H9 (cell line): ENCODE measurements at places on chromosomes 11 and 22.

DNA sequence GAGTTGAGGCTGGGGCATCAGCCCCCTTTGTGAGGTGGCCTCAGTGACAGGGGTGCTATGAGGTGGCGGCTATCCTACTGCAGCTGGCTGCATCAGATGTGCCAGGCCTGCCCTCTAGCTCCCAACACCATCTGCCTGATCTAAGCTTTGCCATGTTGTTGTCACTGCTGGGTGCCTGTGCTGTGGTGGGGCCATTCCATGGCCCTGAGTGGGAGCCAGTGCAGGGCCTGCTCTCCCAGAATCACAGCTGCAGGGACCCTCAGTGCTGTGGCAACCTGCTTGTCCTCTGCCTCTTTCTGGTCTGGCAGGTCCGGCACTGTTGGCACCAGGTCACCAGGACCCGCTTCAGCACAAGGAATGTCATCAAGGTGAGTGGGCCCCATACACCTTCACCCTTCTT, 1.8 kb upstream of the SNU13 start:
- DNase-seq = no peak

DNA sequence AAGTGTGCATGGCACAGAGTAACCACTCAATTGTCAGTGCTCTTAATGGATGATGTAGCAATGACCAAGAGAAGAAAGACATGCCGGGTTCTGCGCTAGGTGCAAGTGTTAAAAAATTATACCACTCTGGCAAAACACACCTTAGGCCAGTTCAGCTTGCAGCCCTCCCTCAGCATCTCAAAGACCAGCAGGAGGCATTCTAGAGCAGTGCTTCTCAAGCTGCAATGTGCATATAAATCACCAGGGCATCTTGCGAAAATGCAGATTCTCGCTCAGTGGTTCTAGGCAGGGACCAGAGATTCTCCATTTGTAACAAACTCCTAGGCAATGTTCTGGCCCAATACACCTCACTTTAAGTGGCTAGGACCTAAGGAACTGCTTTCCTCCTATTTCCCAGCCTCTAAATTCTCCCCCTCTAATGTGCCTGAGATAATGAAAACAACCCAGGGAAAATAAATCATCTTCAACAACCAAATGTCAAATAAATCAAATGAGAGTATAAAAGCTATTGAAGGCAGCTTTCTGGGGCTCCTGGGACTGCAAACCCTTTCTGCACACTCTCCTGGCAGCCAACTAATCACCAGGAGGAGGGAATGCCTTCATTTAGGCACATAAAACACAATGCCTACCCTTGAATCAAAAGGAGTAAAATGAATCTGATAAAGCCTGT, 337.2 kb upstream of the API5 start:
- peak; percentile 63 for DNase-seq

- no peak for DNase-seq
These were observed 24.7 kb downstream of the TPCN2 start for GRCh38 chr11:69073469-69073868.

GRCh38 chr11:14308114-14308896, 50.7 kb downstream of the RRAS2 start:
- DNase-seq = no peak

DNA sequence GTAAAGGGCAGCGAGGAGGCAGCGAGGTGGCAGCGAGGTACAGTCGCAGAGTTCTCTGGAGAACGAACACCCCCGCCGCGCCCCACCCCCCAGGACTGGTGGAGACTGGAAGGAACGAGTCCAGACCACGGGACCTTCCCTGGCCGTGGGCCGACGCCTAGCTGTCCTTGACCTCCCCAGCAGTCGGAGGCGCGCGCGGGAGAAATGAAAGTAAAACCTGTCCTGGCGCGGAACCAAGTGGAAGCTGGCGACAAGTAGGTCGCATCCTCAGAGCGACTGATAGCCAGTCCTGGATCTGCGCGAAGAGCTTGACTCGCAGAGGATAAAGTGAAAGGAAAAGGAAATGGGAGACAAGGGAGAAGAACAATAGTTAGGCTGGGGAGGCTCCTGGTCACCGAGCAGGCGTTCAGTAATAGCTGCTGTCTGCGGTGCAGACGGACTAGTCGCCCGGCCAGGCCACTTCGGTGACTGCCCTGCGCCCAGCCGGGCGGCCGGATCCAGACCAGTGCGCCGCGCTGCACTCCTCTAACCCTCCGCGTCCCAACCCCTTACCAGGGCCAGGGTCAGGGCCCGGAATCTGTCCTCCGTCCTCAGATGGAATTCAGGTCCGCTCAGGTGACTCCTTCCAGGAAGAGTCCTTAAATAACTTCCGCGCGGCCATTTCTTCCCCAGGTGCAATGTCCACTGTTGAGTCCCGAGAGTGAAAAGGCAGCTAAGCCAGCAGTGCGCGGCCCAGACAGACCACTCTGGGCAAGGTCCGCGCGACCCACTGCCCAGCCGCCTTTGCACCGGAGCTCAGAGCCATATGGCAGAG, 1.9 kb upstream of the ADM start:
- peak; percentile 59 for DNase-seq

- no peak for DNase-seq
These were observed 11.9 kb downstream of the OTOG start for GRCh38 chr11:17558916-17559315.

DNA sequence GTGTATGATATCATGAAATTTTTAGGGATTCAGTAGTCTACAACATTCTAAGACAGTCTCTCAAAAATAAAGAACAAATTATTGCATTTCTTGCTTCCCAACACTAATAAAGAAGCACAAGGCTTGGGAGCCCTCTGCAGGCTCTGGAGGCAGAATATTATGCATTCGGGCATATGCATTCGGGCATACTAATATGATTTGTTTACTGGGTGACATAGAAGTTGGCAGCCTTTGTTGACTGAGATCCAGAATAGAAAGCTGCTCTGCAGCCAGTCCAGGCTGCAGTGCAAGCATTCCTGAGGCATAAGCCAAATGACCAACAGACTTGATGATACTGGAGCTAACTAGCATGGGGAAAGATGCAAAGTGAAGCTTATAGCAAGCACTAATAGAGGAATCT, 945.5 kb downstream of the OPCML start:
- DNase-seq = no peak

DNA sequence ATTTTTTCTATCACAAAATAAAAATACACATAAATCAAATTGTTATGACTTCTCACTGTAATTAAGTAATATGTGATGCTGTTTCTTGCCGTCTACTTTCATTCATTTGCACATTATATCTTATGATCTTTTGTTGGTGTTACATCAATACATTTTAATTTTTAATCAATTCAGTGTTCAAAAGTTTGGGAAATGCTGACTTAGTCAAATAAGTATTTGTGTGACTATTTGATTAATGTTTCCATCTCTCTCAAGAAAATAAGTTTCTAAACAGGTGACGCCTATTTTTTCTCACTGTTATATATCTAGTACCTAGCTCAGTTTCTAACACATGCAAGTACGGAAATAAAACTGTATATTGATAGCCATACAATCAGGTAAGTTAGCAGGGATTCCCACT, 329.5 kb upstream of the KIRREL3 start:
- DNase-seq = no peak

- DNase-seq = no peak
These were observed 299.7 kb downstream of the ST3GAL4 start for GRCh38 chr11:126654886-126655806.

GRCh38 chr11:65045728-65046127, 4.7 kb downstream of the SAC3D1 start:
- DNase-seq = no peak

GRCh38 chr11:63489879-63490278, 1.1 kb downstream of the PLAAT5 start:
- peak; percentile 64 for DNase-seq

DNA sequence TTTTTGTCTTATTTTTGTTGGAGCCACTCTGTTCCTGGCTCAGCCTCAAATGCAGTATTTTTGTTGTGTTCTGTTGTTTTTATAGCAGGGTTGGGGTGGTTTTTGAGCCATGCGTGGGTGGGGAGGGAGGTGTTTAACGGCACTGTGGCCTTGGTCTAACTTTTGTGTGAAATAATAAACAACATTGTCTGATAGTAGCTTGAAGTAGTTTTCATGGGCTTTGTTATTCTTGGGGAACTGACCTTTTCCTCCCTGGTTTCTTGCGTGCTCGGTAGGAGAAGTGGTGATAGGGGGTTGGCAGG, 6.0 kb upstream of the MCM5 start:
- DNase-seq = no peak

DNA sequence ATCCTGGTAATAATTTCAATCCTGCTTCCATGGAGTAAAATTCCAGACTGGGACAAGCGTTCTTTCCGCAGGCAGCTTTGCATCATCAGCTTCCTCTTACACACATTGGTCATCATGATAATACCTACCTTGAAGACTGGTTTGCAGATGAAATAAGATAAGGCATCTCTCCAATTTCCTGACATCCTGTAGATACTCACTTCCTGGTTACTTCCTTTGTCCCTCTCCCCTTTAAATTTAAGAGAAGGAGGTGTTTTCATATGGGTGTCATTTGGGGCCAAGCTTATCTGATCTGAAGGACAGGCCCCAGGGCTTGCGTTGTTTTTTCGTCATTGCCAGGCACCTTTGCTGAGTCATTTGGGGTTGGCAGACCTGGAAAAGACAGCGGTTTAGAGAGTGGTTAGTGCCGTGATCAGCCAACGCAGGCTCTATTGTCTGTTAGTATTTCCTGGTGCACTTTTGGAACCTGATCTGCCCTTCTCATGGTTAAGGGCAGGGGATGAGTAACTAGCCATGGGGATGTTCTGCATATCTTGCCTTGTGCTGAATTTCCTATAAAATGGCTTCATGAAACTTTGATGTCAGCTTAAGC, 24.1 kb downstream of the GRAMD1B start:
- no peak for DNase-seq

- no peak for DNase-seq
These were observed 46.8 kb upstream of the RASSF10 start for GRCh38 chr11:12962306-12962705.

DNA sequence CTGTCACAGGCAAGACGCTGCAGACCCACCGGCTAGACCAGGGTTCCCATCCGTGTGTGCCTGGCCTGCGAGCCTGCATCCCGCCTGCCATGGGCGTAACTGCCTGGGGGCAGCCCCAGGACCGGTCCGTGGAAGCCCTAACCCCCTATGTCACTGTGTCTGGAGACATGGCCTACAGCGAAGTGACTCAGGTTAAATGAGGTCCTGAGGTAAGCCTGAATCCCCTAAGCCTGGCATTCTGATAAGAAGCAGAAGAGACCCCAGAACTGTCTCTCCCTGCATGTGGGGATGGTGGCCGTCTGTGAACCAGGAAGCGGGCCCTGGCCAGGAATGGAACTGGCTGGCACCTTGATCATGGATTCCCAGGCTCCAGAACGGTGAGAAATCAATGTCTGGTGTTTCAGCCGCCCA, 570.1 kb downstream of the BRD1 start:
- DNase-seq = peak; percentile 17

DNA sequence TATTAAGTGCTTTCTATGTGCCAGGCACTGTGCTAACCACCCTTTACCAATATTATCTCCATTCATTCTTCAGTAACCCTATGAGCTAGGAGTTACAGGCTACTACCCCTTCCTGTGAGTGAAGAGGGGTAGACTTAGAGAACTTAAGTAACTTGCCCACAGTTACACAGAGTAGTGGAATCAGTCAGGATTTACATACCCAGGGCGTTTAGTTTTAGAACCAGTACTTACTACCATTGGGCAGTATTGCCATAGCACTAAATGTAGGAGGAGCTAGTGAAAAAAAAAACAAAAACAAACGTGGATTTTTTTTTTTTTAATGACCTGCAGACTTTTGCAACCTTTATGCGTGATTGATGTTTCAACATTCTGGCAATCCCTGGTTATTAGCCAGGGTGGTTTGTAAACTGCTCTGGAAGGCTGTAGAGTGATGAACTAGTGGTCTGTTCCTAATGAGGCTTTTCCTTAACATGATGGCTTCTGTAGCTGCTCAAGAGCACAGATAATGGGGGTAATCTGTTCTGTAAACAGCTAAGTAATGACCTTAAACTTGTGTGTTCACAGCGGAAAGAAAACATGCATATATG, 11.4 kb downstream of the TBCEL start:
- no peak for DNase-seq
